H7 (cell line): ENCODE measurements at places on chromosomes 7 and 10. TPM values are rescaled to one million over a fixed set of nuclear protein-coding genes. Genes with fewer than 3 reads are reported as not detected.

- DNase-seq, result no peak
Observed at GRCh38 chr7:20064181-20064970, 152.8 kb downstream of the MACC1 start.

- DNase-seq, result no peak
Observed at GRCh38 chr10:77159538-77160110, 478.0 kb downstream of the KCNMA1 start.

DNA sequence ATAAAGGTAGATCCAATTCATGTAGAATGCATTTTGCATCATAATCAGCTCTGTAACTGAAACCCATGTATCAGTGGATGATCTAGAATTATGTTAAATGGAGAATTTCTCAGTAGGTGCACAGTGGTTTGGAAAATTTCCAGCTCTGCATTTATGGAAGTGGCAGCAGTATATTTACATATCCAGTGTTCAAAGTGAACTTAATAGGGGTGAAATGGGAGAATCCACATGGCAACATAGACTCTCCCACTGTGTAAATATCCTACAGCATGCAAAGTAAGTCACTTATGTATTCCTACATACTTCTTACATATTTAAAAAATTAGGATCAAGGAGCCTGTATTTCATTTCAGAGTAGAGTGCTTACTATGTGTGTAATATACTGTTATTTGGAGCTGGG, 35.3 kb downstream of the CDC14C start:
- no peak for DNase-seq

GRCh38 chr7:128458956-128459355, 3.3 kb downstream of the HILPDA start:
- DNase-seq, result no peak

DEPP1 gene
- 0.28 and 1.2 TPM in 2 replicates for total RNA-seq

SAMD9L gene
- total RNA-seq, result not detected in 2 replicates

STAMBPL1 gene
- total RNA-seq, result 1.3 and 2.3 TPM in 2 replicates
